Activated B cell treated with CpG ODN at 0.5 μM for 24 hours (primary cell): ENCODE measurements at places on chromosomes 3 and 15.

GRCh38 chr3:190697901-190698300 lies 164.6 kb downstream of the GMNC start:
- DNase-seq, result no peak

DNA sequence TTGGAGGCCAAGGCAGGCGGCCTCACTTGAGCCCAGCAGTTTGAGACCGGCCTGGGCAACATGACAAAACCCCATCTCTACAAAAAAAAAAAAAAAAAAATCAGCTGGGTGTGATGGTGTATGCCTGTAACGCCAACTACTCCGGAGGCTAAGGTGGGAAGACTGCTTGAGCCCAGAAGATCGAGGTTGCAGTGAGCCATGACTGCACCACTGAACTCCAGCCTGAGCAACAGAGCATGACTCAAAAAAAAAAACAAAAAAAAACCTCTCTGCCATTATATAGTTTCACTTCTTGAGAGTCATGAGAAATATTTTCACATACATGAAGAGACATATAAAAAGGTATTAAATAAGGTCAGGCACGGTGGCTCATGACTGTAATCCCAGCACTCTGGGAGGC lies 45.9 kb upstream of the CP start:
- no peak for DNase-seq

- no peak for DNase-seq
Measured at GRCh38 chr15:73822998-73823397, 50.4 kb upstream of the TBC1D21 start.

DNA sequence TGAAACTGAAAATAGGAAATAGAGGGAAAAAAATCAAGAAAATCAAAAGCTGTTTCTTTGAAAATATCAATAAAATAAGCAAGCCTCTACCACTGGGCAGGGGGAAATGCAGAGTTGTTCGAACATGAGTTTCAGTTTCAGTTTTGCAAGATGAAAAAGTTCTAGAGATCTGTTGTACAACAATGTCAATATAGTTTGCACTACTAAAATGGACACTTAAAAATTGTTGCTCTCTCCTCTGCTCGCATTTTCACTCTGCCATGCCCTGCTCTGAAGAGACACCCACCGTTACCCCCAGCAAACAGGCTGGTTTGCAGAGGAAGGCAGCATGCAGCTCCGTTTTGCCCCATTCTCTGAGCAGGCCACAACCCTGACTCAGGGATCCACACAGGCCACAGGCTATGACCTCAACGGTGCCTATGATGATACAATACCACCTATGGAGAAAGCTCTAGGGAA lies 64.5 kb downstream of the ZNF148 start:
- DNase-seq, result peak; percentile 16

DNA sequence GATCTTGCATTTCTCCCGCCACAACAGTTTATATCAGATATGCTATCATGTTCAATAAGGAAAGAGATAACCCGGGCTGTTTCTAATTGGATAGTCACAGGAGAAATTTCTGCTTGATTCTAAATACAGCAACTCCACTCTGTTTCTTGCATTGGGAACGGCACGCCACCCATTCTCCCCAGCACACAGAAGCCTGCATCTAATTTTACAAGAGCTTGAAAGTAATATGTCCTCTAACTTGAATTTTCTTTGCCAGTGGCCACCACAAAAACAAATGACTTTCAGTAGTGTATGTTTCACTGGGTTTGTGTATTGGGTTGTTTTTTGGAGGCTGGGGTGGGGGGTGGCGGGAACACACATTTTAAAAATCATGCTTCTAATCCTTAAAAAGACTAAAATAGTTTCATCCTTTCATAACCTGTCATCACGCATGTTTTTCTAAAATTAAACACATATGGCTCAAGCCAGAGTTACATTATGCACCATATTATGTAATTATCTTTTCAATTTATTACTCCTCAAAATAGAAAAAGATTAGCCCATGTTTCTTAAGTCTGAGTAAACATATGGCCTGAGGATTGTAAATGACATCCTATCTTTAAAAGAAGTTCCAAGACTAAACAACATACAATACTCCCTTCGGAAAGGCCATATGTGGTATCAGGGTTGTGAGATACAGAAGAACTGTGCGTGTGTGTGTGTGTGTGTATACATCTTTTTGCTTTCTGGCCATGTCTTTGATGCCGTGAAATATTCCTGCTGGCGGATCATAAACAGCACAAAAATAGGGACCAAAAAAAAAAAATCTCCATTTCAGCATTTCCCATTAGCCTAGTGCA lies 176.3 kb downstream of the FOXP1 start:
- DNase-seq, result no peak

DNA sequence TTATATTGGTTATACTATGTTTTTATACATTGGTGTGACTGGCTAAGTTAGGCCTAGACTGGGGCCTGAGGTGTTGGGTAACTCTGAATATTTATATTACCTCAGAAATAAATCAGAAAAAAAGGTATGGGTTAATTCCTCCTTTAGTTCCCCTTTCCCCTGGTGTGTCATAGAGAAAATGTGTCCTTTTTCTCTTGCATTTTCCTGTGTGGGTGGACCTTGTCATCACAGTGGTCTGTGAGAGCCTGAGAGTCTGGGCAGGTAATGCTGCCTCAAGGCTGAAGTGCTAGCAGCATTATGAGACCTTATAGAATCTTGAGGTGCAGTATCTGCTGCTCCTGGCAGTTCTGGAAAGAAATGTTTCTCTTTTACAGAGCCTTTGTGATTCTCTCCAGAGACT lies 69.7 kb downstream of the PCOLCE2 start:
- DNase-seq, result no peak

DNA sequence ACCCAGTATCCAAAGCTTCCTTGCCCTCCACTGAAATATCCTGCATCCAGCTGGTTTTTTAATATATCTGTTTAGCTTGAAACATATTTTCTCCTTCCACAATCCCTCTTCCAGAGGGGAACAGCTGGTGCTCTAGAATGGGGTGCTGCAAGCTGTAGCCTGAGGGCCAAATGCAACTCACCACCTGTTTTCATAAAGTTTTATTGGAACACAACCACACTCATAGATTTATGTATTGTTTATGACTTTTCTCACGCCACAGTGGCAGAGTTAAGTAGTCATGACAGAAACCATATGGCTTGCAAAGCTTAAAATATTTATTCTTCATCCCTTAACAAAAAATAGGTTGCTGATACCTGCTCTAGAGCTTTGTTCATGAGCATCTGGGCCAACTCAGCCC lies 298.7 kb downstream of the CLSTN2 start:
- DNase-seq, result no peak

DNA sequence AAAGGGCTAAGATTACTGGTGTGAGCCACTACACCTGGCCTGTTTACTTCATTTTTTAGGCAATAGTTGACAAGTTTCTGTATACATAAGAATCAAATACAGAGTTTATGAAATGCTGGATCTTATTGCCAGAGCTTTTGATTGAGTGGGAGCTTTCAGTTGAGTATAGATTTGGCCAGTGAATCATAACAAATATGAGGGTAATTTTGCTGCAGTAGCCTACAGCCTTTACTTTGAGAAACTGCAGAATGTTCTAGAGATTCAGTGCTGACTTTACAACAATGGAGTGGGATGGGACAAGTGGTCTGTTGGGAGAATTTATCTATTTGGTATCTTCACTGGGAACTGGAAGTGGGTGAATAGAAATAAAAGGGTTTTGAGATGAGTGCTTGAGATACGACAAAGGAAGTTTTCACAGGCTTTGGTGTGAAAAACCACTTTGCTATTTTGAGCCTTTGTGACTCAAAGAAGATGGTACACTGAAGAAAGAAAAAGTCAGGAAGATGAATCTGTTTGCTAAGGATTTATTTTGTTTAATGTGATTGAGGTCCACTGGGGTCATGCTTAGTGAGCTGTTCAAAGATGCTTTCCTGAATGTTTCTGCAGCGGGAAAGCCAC lies 227.8 kb downstream of the UBE2E2 start:
- no peak for DNase-seq

DNA sequence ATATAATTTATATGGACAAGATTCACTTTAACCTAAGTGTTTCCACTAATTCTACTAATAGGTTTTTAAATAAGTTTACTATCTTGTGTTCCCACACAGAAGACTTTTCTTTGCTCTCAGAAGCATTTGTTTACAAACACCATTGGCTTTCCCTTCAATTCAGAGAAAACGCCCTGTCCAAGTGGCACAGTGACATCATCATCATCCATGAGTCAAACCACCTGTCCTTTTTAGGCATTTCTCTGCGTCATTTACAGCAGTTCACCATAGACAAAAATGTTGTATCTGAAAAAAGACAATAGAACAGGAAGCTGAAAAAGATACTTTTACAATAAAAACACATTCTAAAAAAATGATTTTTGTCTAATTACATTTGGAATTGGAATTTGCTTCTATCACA lies 9.3 kb upstream of the BCL2L10 start:
- no peak for DNase-seq

GRCh38 chr3:37779289-37780152 lies 82.2 kb upstream of the CTDSPL start:
- DNase-seq, result no peak

- DNase-seq, result no peak
Measured at GRCh38 chr3:192685801-192686200, 41.5 kb downstream of the FGF12 start.

- DNase-seq, result no peak
Measured at GRCh38 chr3:148742118-148742517, 44.4 kb downstream of the AGTR1 start.
